ENCODE measurements at places on chromosomes 5 and 9.

- no peak overlapping the region for H3K27ac ChIP-seq
- H3K4me3 ChIP-seq, result no peak overlapping the region
- no peaks in the 10 kb centered on the region for H3K27me3 ChIP-seq
- no peaks in the 10 kb centered on the region for H3K4me1 ChIP-seq
Measured at GRCh38 chr9:113274474-113275156, 757 bp downstream of the CDC26 start.

- no peak for DNase-seq
- peaks cover 4% of the 10 kb centered on the region for H3K36me3 ChIP-seq
- no peak overlapping the region for H3K27ac ChIP-seq
- peaks cover 4% of the 10 kb centered on the region for H3K27me3 ChIP-seq
Measured at GRCh38 chr5:10438301-10438700, 3.4 kb upstream of the ROPN1L start.

DNA sequence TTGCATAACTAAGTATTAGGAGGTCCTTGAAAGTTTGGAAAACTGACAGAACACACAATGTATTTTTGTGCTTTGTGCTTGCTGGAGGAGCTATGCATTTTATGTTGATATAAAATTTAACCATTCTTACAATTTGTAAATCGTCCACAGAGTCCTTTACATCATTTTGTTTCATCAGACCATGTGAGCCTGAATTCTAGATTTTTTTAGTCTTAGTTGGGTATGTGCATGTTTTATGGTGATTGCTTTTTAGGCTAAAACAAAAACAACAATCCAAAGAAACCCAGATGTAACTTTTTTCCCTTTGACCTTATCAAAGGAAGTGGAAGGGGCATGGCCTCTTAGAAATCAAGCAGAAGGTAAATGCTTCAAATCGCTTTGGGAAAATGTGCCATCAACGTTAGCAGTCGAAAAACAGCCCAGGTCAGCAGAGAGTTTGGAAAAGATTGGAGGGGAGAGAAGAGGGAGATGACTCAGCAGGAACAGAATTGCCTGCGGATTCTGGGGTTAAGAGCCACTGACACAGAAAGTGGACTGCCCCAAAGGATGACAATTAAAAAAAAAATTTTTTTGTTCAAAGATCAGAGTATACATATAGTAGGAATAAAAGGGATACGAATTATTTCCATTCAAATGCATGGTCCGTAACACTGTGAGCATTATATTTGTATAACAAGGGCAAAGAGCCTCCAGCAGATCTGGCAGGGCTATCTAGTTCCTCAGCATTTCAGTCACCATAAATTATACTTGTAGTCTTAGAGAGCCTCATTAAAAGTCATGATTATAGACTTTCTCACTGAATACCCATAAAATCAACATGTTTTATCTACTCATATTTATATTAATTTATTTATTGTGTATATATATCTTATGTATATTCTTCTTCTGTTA, 253.5 kb upstream of the HAPLN1 start:
- H3K27me3 ChIP-seq, result peaks cover 2% of the 10 kb centered on the region
- no peak for DNase-seq
- H3K4me3 ChIP-seq, result no peak overlapping the region
- H3K27ac ChIP-seq, result no peak overlapping the region

DNA sequence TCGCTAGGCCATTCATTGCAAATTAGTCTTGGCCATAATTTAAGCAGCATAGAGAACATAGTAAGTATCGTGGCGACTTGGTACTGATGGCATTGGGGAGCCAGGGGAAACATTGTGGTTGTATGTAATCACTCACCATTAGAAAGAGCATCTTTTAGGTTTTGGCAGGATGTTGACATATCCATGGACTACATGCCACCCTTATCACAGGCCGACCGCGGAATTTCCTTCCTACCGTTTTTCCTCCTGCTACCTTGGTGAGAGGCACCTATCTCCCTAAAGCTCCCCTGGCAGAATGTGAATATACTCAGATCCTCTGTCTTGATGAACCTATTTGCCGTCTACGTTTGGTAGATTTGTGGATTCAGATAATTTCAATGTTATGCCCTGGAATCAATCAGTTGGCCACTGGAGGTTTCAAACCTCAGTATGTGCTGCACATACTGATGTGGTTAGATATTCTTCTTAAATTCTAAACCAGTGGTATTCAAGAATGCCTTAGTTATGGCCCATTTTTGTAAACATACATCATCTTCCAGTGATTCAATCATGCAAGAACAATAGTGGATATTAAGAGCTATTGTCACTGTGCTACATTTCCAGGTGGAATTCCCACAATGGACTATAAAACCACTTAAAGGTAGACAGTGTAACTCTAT, 271.0 kb upstream of the HAPLN1 start:
- DNase-seq, result no peak
- no peak overlapping the region for H3K27ac ChIP-seq
- no peak overlapping the region for H3K4me3 ChIP-seq
- peaks cover 10% of the 10 kb centered on the region for H3K4me1 ChIP-seq

DNA sequence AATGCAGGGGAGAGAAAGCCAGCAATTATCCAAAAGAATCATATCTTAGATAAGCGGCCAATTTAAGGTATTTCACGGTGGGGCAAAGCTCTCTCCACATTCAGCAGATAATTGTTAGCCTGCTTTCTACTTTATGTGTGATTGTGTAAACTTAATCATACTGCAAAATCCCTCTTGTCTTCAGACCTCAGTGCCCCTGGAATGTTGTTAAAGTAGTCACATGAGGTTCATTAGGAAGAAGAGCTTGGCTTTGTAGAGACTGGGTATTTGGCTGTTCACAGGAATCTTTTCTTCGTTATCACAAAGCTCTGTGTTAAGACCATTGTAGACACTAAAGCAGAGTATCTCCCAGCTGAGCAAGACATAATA, 127.0 kb downstream of the RFK start:
- no peak overlapping the region for H3K4me3 ChIP-seq
- H3K27ac ChIP-seq, result no peak overlapping the region
- H3K27me3 ChIP-seq, result no peaks in the 10 kb centered on the region
- DNase-seq, result no peak

DNA sequence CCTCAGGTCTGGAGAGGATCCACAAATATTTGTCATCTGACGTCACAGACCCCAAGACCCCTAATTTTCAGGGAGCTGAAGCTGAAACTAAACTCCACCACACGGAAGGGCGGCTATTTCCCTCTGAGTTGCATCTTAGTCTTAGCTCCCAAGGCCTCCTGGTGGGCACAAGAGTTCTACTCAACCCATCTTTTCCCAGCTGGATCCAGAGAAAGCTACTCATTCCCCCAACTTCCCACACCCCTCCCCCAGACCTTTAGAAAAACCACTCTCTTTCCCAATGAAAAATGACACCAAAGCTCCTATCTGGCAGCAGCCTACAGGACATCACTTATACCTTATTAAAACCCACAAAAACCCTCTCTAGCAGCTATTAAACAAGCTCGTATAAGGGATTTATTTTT, 67.1 kb upstream of the SLC1A1 start:
- no peak for DNase-seq
- H3K27ac ChIP-seq, result no peak overlapping the region
- H3K4me3 ChIP-seq, result no peak overlapping the region
- H3K4me1 ChIP-seq, result peaks cover 53% of the 10 kb centered on the region
- H3K36me3 ChIP-seq, result no peaks in the 10 kb centered on the region
- H3K27me3 ChIP-seq, result no peaks in the 10 kb centered on the region

GRCh38 chr9:29659736-29660135, 2086.5 kb upstream of the C9orf72 start:
- H3K4me1 ChIP-seq, result no peaks in the 10 kb centered on the region
- no peak overlapping the region for H3K27ac ChIP-seq
- no peaks in the 10 kb centered on the region for H3K36me3 ChIP-seq
- peaks cover 3% of the 10 kb centered on the region for H3K27me3 ChIP-seq

- peaks cover 1% of the 10 kb centered on the region for H3K27me3 ChIP-seq
- no peak overlapping the region for H3K4me3 ChIP-seq
- no peaks in the 10 kb centered on the region for H3K4me1 ChIP-seq
- peaks cover 16% of the 10 kb centered on the region for H3K36me3 ChIP-seq
- no peak for DNase-seq
Measured at GRCh38 chr5:91562922-91563321, 179.8 kb upstream of the ARRDC3 start.

DNA sequence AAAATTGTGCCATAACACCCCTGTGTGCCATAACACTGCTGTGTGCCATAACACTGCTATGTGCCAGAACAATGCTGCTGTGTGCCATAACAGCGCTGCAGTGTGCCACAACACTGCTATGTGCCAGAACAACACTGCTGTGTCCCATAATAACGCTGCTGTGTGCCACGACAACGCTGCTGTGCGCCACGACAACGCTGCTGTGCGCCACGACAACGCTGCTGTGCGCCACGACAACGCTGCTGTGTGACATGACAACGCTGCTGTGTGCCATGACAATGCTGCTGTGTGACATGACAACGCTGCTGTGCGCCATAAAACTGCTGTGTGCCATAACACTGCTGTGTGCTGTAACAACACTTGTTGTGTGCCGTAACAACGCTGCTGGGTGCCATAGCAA, 25.9 kb downstream of the CFAP90 start:
- H3K4me3 ChIP-seq, result no peak overlapping the region
- no peaks in the 10 kb centered on the region for H3K4me1 ChIP-seq
- H3K36me3 ChIP-seq, result no peaks in the 10 kb centered on the region
- H3K27ac ChIP-seq, result no peak overlapping the region

DNA sequence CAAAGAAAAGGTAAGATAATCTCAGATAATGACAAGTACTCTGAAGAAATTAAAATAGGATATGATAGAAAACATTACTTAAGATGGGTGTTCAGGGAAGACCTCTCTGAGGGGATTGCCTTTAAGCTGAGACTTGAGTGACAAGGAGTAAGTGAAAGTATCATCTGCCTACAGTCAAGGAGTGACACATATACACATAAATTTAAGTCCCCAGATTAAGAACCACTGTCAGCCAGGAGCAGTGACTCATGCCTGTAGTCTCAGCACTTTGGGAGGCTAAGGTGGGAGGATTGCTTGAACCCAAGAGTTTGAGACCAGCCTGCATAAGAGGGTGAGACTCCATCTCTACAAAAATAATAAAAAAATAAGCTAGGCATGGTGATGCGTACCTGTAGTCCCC, 19.7 kb upstream of the ANKHD1 start:
- no peaks in the 10 kb centered on the region for H3K36me3 ChIP-seq
- H3K27ac ChIP-seq, result no peak overlapping the region
- peaks cover 1% of the 10 kb centered on the region for H3K27me3 ChIP-seq
- DNase-seq, result no peak
- no peak overlapping the region for H3K4me3 ChIP-seq

GRCh38 chr9:136244122-136244968, 1.3 kb downstream of the QSOX2 start:
- DNase-seq, result no peak
- H3K27me3 ChIP-seq, result peaks cover 10% of the 10 kb centered on the region
- peak overlapping the region; percentile 93 for H3K4me3 ChIP-seq
- no peaks in the 10 kb centered on the region for H3K36me3 ChIP-seq
- H3K27ac ChIP-seq, result peak overlapping the region; percentile 65
- peaks cover 26% of the 10 kb centered on the region for H3K4me1 ChIP-seq

- H3K27ac ChIP-seq, result no peak overlapping the region
- H3K36me3 ChIP-seq, result no peaks in the 10 kb centered on the region
- DNase-seq, result no peak
- no peak overlapping the region for H3K4me3 ChIP-seq
- H3K27me3 ChIP-seq, result no peaks in the 10 kb centered on the region
- peaks cover 4% of the 10 kb centered on the region for H3K4me1 ChIP-seq
Measured at GRCh38 chr5:115573133-115573532, 28.6 kb upstream of the FEM1C start.

- peaks cover 30% of the 10 kb centered on the region for H3K4me1 ChIP-seq
- H3K27me3 ChIP-seq, result no peaks in the 10 kb centered on the region
- H3K36me3 ChIP-seq, result peaks cover 3% of the 10 kb centered on the region
- no peak overlapping the region for H3K27ac ChIP-seq
- no peak overlapping the region for H3K4me3 ChIP-seq
Measured at GRCh38 chr9:126454215-126454614, 127.6 kb downstream of the MVB12B start.

GRCh38 chr5:26889815-26890214, 148.6 kb downstream of the CDH9 start:
- no peak for DNase-seq
- H3K27ac ChIP-seq, result no peak overlapping the region
- no peaks in the 10 kb centered on the region for H3K36me3 ChIP-seq
- no peaks in the 10 kb centered on the region for H3K27me3 ChIP-seq
- H3K4me1 ChIP-seq, result no peaks in the 10 kb centered on the region

GRCh38 chr5:56185768-56186311, 47.3 kb downstream of the ANKRD55 start:
- H3K36me3 ChIP-seq, result no peaks in the 10 kb centered on the region
- H3K27ac ChIP-seq, result no peak overlapping the region
- no peak for DNase-seq
- no peaks in the 10 kb centered on the region for H3K27me3 ChIP-seq
- no peaks in the 10 kb centered on the region for H3K4me1 ChIP-seq

DNA sequence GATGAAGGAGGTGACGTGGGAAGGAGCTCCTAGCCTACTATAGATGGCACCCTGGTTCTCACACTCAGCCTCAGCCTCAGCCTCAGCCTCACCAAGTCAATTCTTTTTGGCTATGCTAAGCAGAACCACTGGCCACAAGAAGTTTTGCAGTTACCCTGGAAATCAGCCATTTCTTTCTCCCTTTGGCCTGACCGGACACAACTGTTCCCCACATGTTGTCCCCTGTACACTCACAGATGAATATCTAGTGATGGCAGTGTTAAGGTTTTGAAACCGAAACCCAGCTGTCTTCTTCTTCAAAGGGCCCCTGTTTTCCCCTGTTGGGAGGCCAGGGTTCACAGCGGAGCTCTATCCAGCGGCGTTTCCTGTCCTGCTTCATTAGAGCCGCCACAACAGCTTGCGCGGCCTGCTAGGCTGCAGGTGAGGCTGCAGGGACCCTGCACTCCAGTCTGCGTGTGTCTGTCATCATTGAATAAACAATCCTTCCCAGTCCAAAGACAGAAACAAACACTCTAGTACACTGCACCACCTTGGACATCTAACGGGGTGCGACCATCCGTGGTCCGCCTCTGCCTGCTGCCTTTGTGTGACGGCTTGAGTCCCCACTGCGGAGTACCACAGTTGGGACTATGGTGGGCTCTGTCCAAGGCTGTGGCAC, 250.5 kb downstream of the DENND1A start:
- peaks cover 5% of the 10 kb centered on the region for H3K4me1 ChIP-seq
- H3K4me3 ChIP-seq, result no peak overlapping the region
- DNase-seq, result no peak
- H3K36me3 ChIP-seq, result peaks cover 9% of the 10 kb centered on the region
- no peak overlapping the region for H3K27ac ChIP-seq

- H3K27me3 ChIP-seq, result peaks cover 6% of the 10 kb centered on the region
- no peak overlapping the region for H3K4me3 ChIP-seq
- no peaks in the 10 kb centered on the region for H3K4me1 ChIP-seq
- no peak overlapping the region for H3K27ac ChIP-seq
- no peak for DNase-seq
Measured at GRCh38 chr9:133470988-133471387, 7.9 kb downstream of the SLC2A6 start.

GRCh38 chr9:116000748-116001329, 152.8 kb upstream of the PAPPA start:
- H3K27ac ChIP-seq, result peak overlapping the region; percentile 27
- H3K27me3 ChIP-seq, result no peaks in the 10 kb centered on the region
- H3K36me3 ChIP-seq, result no peaks in the 10 kb centered on the region
- H3K4me3 ChIP-seq, result no peak overlapping the region
- DNase-seq, result peak; percentile 26
- no peaks in the 10 kb centered on the region for H3K4me1 ChIP-seq

GRCh38 chr9:88370346-88370745, 17.9 kb upstream of the SPIN1 start:
- H3K27ac ChIP-seq, result no peak overlapping the region
- no peak overlapping the region for H3K4me3 ChIP-seq
- no peak for DNase-seq
- no peaks in the 10 kb centered on the region for H3K4me1 ChIP-seq
- peaks cover 2% of the 10 kb centered on the region for H3K27me3 ChIP-seq
- H3K36me3 ChIP-seq, result peaks cover 4% of the 10 kb centered on the region

Measured in endothelial cell (in vitro differentiated cells).